Esophagus (tissue), 2 donors: ENCODE measurements at places on chromosomes 6 and 20. TPM values are rescaled to one million over a fixed set of nuclear protein-coding genes. Genes with fewer than 3 reads are reported as not detected.

The CST4 gene
- not detected for polyA plus RNA-seq

The C20orf204 gene
- 0.67 TPM for polyA plus RNA-seq

The SLC17A1 gene
- polyA plus RNA-seq, result not detected

The HLA-G gene
- polyA plus RNA-seq, result 0.12 TPM

The STK4 gene
- 4.7 TPM for polyA plus RNA-seq

The C6orf15 gene
- polyA plus RNA-seq, result not detected

The PRDM13 gene
- polyA plus RNA-seq, result 0.01 TPM

The TUBB2B gene
- polyA plus RNA-seq, result 1.6 TPM

The HLA-DQB1 gene
- 53.2 TPM for polyA plus RNA-seq

The OVOL2 gene
- 7.3 TPM for polyA plus RNA-seq
